Hematopoietic multipotent progenitor cell treated with erythropoietin and hydrocortisone succinate and interleukin-3 and kit ligand, for 15 days (in vitro differentiated cells): ENCODE measurements at places on chromosomes 7 and 10.

- DNase-seq: peak; percentile 91
Observed at GRCh38 chr10:89377705-89378637, at the start of gene IFIT1B. TSS of gene IFIT1B (plus strand) at chr10:89378056. CDS start at chr10:89378136, 80 bp downstream.

DNA sequence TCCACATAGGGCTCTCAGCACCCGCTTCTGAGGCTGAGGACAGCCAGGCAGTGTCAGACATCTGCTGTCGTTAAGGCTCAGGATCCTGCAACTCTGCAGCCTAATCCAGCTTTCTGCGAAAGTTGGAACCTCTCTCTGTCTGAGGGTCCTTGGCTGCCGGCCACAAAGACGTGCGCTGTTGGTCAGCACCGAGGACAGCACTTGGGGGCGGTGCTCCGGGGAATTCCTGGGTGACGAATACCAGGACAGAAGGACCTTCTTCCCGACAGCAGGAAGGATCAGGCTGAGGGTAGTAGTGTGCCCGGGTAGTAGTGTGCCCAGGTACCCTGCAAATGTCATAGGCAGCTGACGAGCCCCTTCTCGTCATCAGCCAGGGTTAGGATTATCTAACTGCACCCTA, 16.0 kb upstream of the RASGEF1A start:
- no peak for DNase-seq

GRCh38 chr7:3064067-3064466, 20.4 kb upstream of the CARD11 start:
- DNase-seq: no peak

- no peak for DNase-seq
Observed at GRCh38 chr7:139265673-139266072, 34.6 kb downstream of the UBN2 start.

GRCh38 chr7:43648473-43649406, 65.8 kb downstream of the STK17A start:
- DNase-seq: no peak

DNA sequence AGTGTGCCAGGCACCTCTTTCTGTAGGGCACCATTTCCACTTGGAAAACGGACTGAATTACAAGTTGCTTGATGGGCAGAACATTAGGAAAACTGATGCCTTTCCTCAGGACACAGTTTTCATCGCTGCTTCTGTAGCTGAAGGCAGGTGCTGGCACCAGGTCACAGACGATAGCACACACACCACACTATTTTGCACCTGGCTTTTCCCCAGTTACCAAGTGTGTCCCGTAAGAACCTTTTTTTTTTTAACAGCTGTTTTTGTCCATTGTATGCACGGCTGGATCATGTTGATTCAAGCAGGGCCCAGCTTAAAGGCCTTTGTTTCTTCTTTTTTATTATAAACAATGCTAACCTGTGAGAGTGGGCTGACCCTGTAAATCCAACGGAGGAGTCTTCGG, 1.3 kb upstream of the GET4 start:
- no peak for DNase-seq

DNA sequence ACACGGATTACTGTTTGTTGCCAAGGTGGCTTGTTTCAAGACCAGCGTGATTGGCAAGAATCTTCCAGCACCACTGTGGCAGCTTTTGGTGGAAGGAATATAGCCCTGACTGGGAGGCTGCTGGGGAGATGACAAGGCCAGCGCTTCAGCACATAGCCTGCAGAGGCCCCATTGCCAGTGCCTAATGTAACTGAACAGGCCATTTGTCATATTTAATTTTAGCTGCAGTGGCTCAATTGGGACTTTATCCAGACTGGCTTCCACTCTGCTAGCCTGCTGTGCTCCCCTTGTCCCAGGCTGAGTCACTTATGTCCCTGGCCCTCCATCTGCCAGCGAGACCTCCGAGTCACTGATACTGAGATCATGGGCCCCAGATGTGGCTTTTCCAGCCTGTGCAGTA, 483.1 kb downstream of the GALNT17 start:
- DNase-seq: no peak

DNA sequence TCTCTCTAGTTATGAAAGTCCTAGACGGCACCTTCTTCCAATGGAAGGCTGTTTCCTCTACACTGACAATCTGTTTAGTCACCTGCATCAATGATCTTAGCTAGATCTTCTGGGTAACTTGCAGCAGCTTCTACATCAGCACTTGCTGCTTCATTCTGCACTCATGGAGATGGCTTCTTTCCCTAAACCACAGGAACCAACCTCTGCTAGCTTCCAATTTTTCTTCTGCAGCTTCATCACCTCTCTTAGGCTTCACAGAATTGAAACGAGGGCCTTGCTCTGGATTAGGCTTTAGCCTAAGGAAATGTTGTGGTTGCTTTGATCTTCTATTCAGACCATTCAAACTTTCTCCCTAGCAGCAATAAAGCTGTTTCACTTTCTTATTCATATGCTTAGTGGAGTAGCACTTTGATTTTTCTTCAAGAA, 24.6 kb downstream of the NAMPT start:
- DNase-seq: no peak

GRCh38 chr10:7119325-7120015, 291.4 kb downstream of the SFMBT2 start:
- DNase-seq: no peak

DNA sequence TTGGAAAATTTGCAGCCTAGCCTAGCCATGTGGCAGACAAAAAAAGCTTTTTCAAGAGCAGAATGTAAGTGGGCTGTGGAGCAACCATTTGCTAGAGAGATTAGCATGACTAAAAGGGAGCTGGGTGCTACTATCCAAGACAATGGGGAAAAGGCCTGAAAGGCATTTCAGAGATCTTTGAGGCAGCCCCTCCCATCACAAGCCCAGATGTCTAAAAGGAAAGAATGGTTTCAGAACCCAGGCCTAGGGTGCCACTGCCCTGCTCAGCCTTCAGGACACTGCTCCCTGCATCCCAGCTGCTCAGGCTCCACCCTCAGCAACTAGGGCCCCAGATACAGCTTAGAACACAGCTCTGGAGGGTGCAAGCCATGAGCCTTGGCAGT, 24.7 kb downstream of the PNLIPRP3 start:
- DNase-seq: no peak

- no peak for DNase-seq
Observed at GRCh38 chr7:1438208-1438607, 21.1 kb downstream of the MICALL2 start.

GRCh38 chr10:87603769-87604168, 55.9 kb upstream of the PAPSS2 start:
- DNase-seq: no peak

- no peak for DNase-seq
Observed at GRCh38 chr7:128876978-128877755, 14.5 kb downstream of the ATP6V1F start.

- DNase-seq: no peak
Observed at GRCh38 chr10:92690915-92691590, 1.3 kb downstream of the HHEX start.

DNA sequence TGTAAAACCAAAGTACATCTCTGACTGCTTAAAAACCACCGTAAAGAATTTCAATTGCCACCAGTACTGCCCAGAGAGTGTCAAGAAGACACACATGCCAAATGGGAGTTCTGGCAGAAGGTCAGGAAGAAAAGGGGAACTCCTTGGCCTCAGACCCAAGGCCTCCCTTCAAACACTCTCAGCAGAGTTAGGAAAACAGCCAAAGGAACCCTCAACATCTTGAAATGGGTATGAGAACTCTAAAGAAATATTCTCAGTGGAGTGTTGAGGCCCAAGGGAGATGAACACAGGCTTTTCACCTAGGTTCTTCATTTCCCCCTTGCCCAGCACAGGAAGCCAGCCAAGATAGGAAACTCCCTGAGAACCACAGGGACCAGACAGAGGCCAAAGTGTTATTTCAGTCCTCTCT, 96.1 kb upstream of the ASAH2 start:
- DNase-seq: no peak

GRCh38 chr10:118356628-118357027, 14.5 kb upstream of the FAM204A start:
- DNase-seq: no peak
